ENCODE measurements at places on chromosomes 7 and 10. TPM values are rescaled to one million over a fixed set of nuclear protein-coding genes. Genes with fewer than 3 reads are reported as not detected.

GRCh38 chr10:132143162-132143561 is 43.6 kb upstream of the DPYSL4 start:
- DNase-seq = no peak

DNA sequence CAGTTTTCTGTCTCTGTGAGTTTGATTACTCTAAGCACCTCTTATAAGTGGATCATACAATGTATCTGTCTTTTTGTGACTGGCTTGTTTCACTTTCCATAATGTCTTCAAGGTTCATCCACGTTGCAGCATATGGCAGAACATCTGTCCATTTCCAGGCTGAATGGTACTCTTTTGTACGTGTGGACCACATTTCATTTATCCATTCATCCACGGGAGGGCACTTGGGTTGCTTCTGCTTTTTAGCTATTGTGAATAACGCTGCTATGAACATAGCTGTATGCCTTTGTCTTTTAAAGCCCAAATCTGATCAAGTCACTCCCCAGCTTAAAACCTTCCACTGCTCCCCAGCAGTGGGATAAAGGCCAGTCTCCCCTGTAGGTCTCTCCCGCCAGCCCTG is 31.5 kb downstream of the EGFR start:
- DNase-seq = no peak

VWC2 gene
- not detected for total RNA-seq

- DNase-seq = no peak
Measured at GRCh38 chr10:125004571-125005311, 62.8 kb downstream of the ZRANB1 start.
